BJ (cell line): ENCODE measurements at places on chromosomes 3 and 15.

- DNase-seq: no peak
Observed at GRCh38 chr3:127676456-127676855, 3.7 kb downstream of the ABTB1 start.

- no peak for DNase-seq
Observed at GRCh38 chr15:71042356-71042922, 72.8 kb upstream of the THSD4 start.

DNA sequence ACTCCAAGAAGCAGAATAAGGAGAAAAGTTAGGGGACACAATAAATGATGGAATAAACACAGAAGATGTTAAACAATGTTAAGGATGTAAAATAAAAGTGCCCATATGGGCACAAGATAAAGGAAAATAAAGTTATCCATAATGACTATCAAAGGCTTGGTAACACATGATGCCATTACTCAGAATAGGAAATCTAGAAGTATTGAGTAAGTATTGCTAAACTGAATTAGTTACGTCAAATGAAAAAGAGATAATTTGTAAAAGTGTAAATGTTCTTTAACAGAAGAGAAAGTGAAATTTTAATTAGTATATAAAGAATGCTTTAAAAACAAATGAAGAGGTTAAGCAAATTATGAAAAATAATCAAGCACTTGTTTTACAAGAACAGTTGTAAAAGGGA, 6.7 kb downstream of the COPS2 start:
- DNase-seq: no peak

GRCh38 chr3:156298938-156299337, 178.6 kb downstream of the KCNAB1 start:
- no peak for DNase-seq

- DNase-seq: no peak
Observed at GRCh38 chr3:142641504-142641903, 45.3 kb downstream of the PLS1 start.
